ENCODE measurements at places on chromosomes 4 and X. TPM values are rescaled to one million over a fixed set of nuclear protein-coding genes. Genes with fewer than 3 reads are reported as not detected.

- DNase-seq: peak; percentile 12
Measured at GRCh38 chrX:126994032-126994600, 174.6 kb downstream of the PRR32 start.

DNA sequence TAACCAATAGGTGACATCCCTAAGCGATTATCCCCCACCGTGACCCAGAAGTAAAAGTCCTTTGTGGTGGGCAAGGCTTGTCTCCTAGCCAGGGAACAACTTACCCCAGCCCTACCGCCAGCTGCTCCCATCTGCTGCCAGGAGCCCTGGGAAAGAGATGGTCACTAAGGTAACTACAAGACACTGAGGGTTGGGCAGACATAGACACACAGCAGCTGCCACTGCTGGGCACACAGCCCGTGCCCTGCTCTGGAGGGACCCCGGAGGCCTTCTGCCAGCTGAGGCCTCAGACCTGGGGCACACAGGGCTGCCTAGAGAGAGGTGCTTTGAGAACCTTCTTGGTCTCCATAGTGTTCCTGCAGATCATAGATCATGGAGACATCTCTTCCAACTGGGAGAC is 53.0 kb upstream of the PROM1 start:
- DNase-seq: no peak

GRCh38 chr4:137621056-137621455 is 88.8 kb upstream of the PCDH18 start:
- no peak for DNase-seq

GRCh38 chr4:117422297-117422696 is 336.9 kb upstream of the TRAM1L1 start:
- DNase-seq: no peak

- DNase-seq: no peak
Measured at GRCh38 chr4:184452740-184453139, 21.6 kb downstream of the IRF2 start.

GRCh38 chr4:146477054-146477453 is 44.7 kb downstream of the SLC10A7 start:
- no peak for DNase-seq

- DNase-seq: no peak
Measured at GRCh38 chr4:147093206-147093605, 147.5 kb upstream of the TTC29 start.

DNA sequence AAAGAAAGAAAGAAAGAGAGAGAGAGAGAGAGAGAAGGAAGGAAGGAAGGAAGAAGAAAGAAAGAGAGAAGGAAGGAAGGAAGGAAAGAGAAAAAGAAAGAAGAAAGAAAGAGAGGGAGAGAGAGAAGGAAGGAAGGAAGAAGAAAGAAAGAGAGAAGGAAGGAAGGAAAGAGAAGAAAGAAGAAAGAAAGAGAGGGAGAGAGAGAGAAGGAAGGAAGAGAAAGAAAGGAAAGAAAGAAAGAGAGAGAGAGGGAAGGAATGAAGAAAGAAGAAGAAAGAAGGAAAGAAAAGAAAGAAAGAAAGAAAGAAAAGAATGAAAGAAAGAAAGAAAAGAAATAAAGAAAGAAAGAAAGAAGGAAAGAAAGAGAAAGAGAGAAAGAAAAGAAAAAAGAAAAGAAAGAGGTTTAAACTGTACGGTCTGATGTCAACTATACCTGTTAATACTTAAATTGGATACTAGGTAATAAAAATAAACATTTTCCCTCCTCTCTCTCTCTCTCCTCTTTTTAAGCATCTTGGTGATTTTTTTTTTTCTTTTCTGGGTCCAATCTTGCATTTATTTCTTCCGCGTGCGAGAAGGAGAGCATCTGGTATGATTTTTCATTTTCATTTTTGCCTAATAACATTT is 93.8 kb downstream of the CRLF2 start:
- DNase-seq: no peak

GRCh38 chr4:176498617-176499256 is 179.0 kb downstream of the SPCS3 start:
- DNase-seq: no peak

DNA sequence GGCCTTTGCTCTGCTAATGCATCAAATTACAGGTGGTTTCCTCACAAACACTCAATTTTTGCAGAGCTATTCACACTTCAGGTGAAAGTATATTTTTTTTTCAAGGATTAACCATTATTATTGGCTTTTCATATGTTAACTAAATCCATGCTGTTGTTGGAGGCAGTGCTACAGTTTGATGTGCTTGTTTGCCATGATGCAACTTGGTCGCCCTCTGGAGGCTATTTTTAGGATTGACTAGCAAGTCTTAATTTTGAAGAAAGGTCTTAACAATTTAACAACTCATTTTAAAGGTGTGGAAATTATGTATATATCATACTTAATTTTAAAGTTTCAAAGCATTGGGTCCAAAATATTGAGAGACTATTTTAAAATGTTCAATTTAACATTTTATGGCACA is 168.8 kb upstream of the FAM47A start:
- DNase-seq: peak; percentile 28

EGFL6 gene
- total RNA-seq: 1.7 TPM

FAM199X gene
- 33.8 TPM for total RNA-seq

RENBP gene
- total RNA-seq: 2.8 TPM

IL2RG gene
- 1.7 TPM for total RNA-seq

PABPC1L2B gene
- 0.62 TPM for total RNA-seq
